ENCODE measurements at places on chromosomes 12 and 14.
A peak's percentile ranks its signal among the peaks of the same experiment; 100 is the strongest.

GRCh38 chr12:6057700-6058099 lies 66.8 kb downstream of the VWF start:
- no peak for DNase-seq

DNA sequence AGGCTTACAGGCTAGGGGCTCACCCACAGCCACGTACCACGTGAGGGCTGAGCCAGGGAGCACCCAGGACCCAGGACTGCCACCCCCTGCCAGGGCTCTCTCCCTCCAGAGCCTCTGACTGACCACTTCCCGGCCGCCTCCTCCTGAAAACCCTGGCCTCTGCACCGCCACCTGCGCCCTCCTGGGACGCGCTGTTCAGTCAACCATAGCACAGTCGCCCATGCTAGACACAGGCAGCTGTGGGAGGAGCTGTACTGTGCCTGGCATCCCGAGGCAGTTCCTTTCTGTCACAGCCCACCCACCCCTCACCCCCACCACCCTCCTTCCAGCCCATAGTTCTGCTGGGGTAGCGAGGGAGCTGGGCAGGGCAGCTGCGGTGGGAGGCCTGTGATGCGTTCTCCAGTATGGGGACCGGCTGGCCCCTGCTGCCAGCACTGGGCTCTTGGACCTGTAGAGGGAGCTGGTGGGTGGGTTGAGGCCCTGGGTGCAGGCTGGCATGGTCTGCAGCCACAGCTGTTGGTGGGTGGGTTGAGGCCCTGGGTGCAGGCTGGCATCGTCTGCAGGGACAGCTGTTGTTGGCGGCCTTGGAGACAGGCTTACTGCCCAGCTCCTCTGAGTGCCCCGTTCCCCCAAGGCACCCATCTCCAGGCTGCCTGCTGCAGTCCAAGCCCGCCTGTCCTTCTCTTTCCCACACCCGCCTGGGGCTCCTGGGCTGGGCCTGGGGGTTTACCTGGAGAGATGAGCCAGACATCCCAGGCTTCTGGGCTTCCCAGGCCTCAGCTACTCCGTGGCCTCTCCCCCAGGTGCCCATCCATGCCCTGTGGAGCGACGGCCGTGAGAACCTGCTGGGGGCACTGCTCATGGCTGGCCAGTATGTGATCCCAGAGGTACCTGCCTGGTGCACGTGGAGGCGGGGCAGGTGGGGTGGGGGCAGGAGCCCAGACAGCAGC lies 11.5 kb downstream of the ASPG start:
- no peak for DNase-seq

- peak; percentile 46 for DNase-seq
Observed at GRCh38 chr12:29309320-29309902, 71.6 kb downstream of the ERGIC2 start.

DNA sequence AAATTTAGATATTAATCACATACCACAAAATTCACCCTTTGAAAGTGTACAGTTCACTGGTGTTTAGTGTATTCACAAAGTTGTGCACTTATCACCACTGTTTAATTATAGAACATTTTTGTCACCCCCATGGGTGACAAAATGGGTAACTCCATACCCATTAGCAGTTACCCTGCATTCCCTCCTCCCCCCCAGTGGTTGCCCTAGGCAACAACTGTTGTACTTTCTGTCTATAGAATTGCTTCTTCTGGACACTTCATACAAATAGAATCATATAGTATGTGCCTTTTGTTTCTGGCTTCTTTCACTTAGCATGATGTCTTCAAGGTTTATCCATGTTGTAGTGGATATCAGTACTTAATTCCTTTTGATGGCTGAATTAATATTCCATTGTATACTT lies 52.7 kb downstream of the FBXO34 start:
- DNase-seq = no peak

DNA sequence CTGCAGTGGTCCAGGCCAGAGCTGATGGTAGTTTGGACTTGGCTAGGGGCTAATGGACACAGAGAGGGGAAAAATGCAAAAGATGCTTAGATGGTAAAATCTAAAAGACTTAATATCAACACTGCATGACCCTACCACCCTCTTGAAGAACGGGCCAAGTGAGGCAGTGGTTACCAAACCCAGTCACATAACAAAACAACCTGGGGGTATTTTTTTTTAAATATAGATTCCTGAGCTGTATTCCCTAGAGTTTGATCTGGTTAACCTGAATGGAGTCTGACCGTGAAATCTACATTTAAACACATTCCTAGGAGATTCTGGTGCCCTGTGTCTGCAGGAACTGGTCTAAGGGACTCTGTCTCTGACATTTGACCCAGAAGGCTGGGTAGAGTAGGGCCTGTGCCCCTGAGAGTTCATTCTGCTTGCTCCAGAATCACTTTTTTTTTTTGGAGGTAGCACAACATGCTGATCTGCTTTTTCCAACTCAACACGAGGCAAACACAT lies 15.7 kb downstream of the ABHD4 start:
- no peak for DNase-seq

- DNase-seq = peak; percentile 76
Observed at GRCh38 chr12:68977909-68978610, 45.1 kb upstream of the CPM start.

DNA sequence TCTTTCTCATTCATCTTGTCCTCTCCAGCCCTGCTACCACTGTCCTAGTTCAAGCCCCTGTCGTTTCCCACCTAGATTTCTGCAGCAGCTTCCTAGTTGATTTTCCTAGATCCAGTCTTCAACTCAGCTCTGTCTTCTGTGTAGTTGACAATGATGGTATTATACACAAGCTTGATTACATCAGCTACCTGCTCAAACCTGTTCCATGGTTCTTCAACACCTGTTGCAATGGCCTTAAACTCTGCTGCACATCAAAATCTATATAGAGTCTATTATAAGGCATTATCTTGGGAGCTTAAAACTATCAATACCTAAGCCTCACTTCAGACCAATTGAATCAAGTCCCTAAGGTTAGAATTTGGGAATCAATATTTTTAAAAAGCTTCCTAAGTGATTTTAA lies 71.7 kb upstream of the PELI2 start:
- no peak for DNase-seq

DNA sequence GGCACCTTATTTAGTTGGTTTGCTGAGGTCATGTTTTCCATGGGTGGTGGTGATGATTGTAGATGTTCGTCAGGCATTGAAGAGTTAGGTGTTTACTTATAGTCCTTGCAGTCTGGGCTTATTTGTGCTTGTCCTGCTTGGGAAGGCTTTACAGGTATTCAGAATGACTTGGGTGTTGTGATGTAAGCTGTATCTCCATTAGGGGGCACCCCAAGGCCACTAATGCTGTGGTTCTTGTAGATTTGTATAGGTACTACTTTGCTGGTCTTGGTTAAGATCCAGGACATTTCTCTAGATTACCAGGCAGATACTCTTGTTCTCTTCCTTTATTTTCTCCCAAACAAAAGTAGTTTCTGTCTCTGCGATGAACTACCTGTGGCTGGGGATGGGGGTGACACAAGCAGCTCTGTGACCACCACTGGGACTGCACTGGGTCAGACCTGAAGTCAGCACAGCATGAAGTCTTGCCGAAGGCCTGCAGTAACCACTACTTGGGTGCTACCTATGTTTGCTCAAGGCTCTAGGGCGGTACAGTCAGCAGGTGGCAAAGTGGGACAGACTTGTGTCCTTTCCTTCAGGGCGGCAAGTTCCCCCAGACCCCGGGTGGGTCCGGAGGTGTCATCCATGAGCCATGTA lies 35.8 kb upstream of the FBXO33 start:
- no peak for DNase-seq

- no peak for DNase-seq
Observed at GRCh38 chr14:101369194-101369915, 191.9 kb upstream of the DIO3 start.

GRCh38 chr12:12934556-12934955 lies 17.4 kb downstream of the GPRC5D start:
- DNase-seq = no peak

DNA sequence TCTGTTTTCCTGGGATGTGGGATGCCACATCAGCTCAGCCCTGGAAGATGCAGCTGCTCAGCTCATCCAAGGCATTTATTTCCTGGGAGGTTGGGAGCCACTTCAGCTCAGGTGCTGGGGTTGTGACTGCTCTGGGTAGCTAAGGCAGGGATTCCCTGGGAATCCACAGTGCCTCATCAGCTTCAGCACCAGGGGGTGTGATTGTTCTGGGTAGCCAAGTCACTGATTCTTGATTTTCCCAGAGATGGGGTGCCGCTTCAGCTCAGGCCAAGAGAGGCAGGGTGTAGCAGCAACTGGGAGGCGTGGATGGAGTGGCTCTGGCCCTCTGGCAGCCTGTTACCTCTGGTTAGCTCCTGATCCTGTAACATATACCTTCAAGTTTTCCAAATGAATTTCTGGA lies 81.3 kb upstream of the PRMT8 start:
- DNase-seq = no peak

- DNase-seq = no peak
Observed at GRCh38 chr12:108890208-108890607, 10.3 kb downstream of the DAO start.

DNA sequence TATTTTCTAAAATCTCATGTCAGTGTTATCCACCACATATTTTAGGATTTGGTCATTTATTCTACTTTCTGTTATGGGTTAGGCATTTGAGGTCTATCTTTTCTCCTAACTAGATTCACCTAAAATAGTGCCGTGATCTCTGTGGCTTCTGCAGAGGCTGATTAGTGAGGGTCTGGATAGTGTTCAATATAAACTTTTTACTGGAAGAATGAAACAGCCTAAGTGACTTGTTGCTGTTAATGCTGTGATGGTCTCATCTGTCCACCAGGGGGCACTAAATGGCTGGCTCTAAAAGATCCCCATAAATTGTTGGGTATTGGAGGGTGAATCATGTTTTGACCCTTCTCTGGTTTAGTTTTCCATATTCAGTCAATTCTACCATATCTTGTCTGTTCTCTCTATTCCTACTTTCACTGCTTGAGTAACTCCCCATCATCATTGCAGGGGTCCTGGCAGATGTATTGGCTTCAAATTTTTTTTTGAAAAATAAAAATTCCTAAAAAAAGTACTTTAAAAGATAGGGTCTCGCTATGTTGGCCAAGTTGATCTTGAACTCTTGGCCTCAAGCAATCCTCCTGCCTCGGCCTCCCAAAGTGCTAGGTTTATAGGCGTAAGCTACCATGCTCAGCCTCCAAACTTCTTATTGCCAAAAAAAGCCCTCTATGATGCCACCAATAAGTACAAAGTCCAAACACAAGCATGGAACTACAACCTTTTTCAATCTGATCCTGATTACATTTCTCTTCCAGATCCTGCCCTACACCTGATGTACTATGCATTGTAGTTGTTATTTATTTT lies 6.9 kb downstream of the PABPN1 start:
- DNase-seq = peak; percentile 91

DNA sequence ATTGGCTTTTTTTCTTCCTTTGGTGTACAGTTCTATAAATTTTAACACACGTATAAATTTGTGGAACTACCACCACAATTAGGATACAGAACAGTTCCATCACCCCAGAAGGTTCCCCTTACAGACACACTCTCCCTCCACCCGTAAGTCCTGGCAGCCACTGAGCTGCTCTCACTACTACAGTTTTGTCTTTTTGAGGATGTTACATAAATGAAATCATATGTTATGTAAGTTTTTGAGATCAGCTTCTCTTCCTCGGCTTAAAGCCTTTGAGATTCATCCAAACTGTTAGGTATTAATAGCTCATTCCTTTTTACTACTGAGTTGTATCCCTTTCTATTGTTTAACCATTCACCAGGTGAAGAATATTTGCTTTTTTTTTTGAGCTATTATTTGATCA lies 74.3 kb upstream of the SLC24A4 start:
- DNase-seq = no peak

GRCh38 chr12:6548966-6549683 lies 6.7 kb downstream of the IFFO1 start:
- DNase-seq = no peak

- DNase-seq = peak; percentile 87
Observed at GRCh38 chr12:45991284-45992249, 1.2 kb upstream of the SCAF11 start.

DNA sequence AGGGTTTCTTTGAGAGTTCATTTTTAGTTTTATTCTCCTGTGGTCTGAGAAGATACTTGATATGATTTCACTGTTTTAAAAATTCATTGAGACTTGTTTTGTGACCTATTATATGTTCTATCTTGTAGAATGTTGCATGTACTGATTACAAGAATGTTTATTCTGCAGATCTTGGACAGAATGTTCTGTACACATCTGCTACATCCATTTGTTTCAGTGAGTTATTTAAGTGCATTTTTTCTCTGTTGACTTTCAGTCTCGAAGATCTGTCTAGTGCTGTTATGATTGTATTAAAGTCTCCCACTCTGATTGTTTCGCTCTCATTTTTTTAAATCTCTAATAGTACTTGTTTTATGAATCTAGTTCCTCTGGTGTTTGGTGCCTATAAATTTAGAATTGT lies 1319.8 kb downstream of the TMEM121 start:
- no peak for DNase-seq

- DNase-seq = no peak
Observed at GRCh38 chr12:102917026-102917787, at the start of gene PAH. TSS of gene PAH (minus strand) at chr12:102917244. CDS start at chr12:102917130, 114 bp downstream.

DNA sequence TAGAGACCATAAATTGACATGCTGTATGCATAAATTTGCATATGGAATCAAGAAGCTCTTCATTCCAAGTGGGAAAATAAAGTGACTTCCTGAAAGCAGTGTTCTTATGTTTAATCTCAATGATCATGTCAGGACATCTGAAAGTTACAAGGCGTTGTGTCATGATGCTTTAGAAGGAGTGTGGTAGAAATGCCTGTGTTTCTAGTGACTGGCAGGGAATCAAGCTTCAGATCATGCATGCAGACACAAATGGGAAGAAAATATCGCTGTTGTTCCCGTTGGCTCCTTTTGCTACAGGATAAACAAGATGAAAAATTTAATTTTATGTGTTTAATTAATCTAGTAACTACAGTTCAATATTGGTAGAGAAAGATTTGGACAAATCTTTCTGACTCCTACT lies 298.1 kb upstream of the SYT1 start:
- no peak for DNase-seq

GRCh38 chr14:22341049-22341448 lies 248.0 kb downstream of the DAD1 start:
- no peak for DNase-seq

GRCh38 chr12:4591180-4591687 lies 29.2 kb downstream of the DYRK4 start:
- DNase-seq = no peak

GRCh38 chr12:87233671-87234070 lies 795.5 kb downstream of the C12orf50 start:
- no peak for DNase-seq
